ENCODE measurements at places on chromosomes 13 and 19.
A peak's percentile ranks its signal among the peaks of the same experiment; 100 is the strongest.

DNA sequence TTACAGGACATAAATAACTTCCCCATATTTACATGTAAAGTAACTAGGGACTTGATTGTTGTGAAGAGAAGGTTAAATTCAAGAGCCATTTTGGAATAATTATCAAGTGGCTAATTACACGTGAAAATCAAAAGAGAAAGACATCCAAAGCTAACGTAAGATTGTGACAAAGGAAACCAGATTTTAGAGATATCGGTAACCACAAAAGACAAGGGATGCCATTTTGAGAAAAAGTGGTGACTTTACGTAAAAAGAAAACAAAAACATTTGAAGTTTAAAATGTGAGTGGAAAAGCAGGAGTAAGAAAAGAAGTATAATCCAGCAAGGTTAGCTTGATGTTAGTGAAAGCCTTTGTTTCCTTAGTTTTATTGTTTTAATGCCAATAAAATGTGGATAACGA is 10.9 kb upstream of the VWA8 start:
- DNase-seq, result no peak

- DNase-seq, result peak; percentile 81
Observed at GRCh38 chr19:9934132-9934950, 2.0 kb downstream of the OLFM2 start.

DNA sequence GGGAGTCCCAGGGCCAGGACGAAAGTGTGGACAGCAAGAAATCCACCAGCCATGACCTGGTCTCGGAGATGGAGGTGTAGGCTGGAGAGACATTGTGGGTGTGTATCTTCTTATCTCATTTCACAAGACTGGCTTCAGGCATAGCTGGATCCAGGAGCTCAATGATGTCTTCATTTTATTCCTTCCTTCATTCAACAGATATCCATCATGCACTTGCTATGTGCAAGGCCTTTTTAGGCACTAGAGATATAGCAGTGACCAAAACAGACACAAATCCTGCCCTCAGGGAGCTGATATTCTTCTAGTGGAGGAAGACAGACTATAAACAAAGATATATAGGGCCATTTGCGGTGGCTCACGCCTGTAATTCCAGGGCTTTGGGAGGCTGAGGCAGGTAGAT is 7.4 kb upstream of the DHX34 start:
- DNase-seq, result no peak

DNA sequence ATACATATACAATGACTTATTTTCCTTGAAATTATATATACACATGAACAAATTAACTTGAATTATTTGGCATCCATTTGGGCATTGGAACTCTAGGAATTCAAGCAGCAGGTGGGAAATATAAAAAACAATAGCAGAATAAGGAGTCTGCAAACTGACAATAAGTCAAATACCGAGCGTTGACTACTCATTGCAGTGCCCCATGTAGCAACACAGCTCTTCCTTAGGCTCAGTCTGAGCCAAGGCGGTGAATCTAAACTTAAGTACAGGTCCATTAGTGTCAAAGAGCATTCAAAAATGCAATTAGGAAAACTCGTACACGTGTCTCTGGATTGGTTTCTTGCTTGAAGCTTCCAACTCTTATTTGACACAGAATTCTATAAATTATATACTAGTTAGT is 462.5 kb upstream of the KLF12 start:
- no peak for DNase-seq
